ENCODE measurements at places on chromosomes 5 and 9.

GRCh38 chr5:174364676-174365075, 319.2 kb downstream of the NSG2 start:
- no peak for DNase-seq

- no peak for DNase-seq
These were observed 55.9 kb downstream of the SECISBP2 start for GRCh38 chr9:89374176-89374575.

DNA sequence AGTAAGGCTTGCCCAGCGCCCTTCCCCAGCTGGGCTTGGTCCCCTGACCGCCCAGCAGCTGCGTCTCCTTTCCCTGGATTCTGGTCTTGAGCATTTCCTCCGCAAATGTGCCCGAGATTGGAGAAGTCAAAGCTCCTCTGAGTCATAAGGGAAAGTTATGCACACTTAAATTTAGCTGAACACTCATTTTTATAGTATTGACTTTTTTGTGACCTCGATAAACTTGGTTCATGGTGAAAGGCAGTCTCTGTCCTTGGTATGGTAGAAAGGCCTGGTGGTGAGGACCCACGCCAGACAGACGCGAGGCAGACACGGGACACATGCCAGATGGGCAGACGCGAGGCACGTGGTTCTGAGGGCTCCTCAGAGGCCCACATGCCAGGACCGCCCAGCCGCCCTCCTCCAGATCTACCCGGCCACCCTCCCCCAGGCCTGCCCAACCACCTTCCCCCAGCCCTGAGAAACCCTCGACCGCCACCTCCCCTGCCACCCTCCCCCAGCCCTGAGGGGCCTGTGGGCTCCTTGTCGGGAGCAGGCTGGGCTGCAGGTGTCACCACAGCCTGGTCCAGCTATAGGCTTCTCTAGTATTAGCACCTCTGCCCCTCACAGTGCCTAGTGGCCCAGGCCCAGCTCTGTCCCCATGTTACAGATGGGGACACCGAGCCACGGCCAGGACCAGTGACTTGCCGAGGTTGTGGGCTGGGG, 60.9 kb upstream of the CACNA1B start:
- no peak for DNase-seq

GRCh38 chr9:114385397-114386181, 2.2 kb downstream of the AKNA start:
- DNase-seq: peak; percentile 94

DNA sequence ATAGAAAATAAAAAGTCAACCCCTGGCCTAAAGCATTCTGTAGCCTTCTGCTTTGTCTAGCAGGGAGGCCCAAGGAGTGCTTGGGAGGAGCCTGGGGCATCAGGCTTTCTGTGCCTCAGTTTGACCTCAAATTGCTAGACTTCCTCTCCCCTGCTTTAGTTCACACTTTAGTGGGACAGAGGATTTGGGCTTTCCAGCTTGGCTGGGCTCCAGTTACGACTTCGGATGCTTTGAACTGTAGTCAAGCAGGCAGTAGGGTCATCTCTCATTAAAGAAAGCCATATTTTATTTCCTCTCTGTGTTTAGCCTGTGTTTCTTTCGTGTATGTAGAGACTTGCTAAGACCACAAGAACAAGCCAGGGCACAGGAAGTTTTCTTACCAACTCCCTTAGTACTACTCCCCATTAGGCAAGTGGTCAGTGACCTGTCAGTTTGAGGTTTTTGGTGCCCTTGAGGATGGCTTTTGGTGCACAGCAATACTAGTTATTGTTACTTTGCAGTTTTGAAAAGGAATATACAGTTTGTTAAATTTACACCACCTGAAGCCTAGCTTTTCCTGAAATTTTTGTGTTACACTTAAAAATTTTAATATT, 334.7 kb downstream of the NDUFS4 start:
- DNase-seq: no peak

GRCh38 chr5:110832683-110833082, 93.9 kb downstream of the SLC25A46 start:
- DNase-seq: no peak

DNA sequence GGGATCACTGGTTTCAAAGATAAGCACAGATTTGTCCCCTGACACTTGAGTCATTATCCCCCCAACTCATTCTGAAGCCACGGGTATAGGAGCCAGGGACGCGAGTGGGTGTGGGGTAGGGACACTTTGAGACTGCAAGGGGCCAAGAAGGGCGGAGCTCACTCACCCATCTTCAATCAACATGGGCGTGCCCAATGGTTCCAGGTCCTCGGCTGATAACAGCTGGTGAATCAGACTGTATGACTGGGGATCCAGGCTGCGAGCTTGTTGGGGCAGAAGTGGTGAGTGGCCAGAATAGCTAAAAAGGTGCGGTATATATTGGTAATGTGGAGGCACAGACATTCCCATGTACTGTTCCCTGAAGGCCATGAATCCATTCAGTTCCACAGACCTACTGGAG, 30.7 kb upstream of the NR5A1 start:
- DNase-seq: no peak

GRCh38 chr9:31799953-31800609, 584.4 kb upstream of the ACO1 start:
- DNase-seq: peak; percentile 74

DNA sequence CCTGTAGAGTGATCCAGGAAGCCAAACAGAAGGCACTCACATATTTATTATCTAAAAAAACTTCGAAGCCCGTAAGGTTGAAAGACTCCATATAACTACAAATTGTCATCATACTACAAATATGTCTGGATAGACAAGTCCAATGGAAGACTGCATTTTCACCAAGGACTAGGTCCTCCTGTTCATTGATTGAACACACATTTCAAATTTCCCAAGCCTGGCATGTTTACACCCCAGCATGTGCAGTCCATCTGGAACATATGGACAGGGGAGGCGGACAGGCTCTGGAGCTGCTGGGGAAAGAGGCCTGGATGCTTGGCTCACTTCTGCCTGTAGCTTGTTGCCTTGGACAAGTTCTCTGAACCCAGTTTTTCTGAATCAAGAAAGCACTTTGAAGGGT, 378.7 kb downstream of the ENC1 start:
- DNase-seq: no peak

All from LHCN-M2 (cell line).